M059J (cell line): ENCODE measurements at places on chromosomes 11 and 22.

DNA sequence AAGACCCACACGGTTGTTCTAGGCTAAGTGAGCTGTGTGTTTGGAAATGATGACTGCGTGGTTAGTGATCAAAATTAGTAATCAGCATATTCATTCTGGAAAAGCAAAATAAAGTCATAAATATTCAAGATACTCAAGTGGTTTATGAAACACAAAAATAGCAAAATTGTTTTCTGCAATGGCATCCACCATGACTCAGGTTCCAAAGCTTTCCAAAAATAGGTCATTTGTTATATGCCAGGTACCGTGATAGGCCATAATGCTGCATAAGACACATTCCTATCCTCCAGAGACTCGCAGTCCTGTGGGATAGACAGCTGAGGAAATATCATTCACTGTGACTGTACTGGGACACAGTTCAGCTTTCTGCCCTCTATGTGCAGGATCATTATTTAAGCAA is 2.4 kb upstream of the ATL3 start:
- DNase-seq: peak; percentile 39

- DNase-seq: peak; percentile 52
These were observed 808.7 kb downstream of the KCNA4 start for GRCh38 chr11:29208117-29208516.

GRCh38 chr11:116703421-116703820 is 69.4 kb downstream of the BUD13 start:
- DNase-seq: peak; percentile 20

GRCh38 chr11:123526027-123526805 is 96.1 kb downstream of the GRAMD1B start:
- DNase-seq: no peak

DNA sequence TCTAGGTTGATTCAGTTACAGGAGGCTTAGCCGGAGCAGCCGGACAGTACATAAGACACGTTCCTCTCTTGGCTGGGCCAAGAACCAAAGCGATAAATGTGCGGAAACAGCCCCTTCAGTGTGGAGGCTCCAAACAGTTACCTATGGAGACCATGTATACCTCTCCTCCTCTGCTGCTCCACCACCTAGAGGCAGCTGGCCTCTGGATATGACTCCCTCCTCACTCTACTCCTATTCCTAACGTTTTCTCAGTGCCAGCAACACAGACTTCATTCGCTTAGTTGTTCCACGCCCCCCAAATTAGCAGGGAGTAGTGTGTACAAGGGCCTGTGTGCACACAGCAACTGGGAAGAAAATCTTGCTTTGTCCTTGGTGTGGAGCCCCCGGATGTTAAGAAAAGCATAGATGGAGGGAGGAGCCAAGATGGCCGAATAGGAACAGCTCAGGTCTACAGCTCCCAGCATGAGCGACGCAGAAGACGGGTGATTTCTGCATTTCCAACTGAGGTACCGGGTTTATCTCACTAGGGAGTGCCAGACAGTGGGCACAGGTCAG is 362.3 kb upstream of the KIRREL3 start:
- DNase-seq: no peak

GRCh38 chr22:24051568-24051967 is 40.5 kb downstream of the CABIN1 start:
- peak; percentile 3 for DNase-seq

DNA sequence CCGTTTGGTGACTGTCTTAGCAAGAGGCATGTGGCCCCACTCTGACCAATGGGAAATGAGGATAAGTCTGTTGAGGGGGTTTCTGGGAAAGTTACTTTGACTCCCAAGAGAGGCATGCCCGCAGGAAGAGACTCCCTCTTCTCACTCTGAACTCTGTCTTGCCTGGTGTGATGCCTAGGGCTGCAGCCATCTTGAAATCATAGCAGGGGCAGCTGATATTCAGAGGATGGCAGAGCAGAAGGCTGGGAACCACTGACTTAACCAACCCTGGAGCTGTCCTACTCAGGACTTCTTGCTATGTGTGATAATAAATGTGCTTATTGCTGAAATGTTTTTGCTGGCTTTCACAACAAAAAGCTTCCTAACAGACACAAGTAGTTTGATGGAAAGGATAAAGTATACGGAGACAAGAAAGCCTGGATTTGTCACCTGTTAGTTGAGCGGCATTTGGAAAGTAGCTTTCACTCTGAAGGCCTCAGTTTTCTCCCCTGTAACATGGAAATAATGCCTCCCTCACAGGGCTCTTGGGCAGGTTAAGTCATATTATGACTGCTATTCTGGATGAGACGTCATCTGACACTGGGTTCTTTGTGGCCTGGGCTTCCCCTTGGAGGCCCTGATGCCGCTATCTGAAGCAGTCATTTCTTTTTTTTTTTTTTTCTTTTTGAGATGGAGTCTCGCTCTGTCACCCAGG is 128.5 kb downstream of the CEP164 start:
- DNase-seq: no peak

DNA sequence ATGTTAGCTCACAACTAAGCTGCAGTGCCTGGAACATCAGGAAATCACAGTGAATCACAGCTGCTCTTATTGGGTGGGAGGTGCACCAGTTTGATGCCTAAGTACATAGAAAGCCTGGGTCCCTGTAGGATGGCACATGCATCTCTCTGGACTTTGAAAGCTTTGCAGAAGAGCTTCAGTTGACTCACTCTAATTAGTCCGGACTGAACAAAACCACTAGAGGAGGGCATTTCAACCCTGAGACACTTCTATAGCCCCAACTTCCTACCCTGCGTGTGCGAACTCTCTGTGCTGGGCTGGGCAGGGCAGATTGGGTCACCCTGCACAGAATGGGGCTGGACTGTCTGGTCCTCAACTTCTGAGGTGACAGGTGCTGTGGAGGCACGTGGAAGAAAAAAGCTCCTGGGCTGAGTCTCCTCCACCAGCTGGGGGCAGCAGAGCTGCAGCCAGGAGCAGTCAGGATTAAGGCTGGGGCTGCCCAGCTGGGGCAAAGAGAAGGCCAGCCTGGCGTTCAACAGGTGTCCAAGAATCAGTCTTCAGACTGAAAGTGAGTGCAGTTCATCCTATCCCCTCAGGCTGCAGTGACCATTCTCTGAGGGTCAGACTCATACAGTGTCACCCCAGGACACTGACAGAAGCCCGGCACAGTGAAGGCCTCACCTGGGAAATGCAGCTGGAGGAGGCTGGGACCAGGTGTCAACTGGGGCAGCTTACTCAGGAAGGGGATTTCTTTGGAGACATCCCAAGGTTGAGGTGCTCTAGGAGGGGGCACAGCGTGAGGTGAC is 22.1 kb downstream of the GGTLC2 start:
- DNase-seq: peak; percentile 32

DNA sequence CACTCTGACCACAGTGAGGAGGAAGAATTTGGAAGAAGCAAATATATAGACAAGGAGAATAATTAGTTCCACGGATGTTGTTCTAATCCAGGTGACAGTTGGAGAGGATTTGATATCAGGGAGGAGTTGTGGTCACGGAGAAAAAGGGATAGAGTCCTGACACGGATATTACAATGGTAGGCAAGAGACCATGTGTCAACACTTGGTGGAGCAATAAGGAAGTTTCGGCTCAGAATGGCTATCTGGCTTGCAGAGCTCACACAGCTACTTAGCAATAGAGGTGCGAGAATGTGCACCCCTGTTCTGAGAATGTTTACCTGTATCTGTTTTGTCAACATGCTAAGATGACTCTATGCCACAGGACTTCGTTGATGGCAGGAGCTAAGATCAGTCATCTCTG is 10.4 kb upstream of the OR9Q2 start:
- no peak for DNase-seq

- peak; percentile 23 for DNase-seq
These were observed 528 bp downstream of the FAT3 start for GRCh38 chr11:92225125-92225567.
